ENCODE measurements at places on chromosomes 4 and X.

- DNase-seq: no peak
Observed at GRCh38 chr4:186095406-186095805, 9.1 kb upstream of the FAM149A start.

- no peak for DNase-seq
Observed at GRCh38 chr4:156169011-156169410, 215.3 kb upstream of the CTSO start.

- DNase-seq: no peak
Observed at GRCh38 chr4:27048429-27049238, 188.0 kb downstream of the STIM2 start.

DNA sequence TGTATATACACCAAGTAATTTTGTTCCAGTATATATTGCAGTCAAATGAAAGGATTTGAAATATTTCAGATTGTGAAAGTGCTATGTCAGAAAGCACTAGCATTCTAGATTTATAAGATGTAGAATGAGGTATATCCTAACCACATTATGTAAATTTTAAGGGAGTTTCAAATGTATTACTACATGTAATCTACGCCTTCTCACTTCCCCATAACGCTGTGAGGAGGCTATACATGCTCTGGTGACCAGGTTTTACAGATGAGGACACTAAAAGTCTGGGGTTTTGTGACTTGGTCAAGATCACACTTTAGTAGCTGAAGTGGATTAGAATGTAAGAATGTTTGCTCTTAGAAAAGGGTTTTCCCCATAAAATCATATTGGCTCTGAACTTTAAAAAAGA, 8.1 kb downstream of the ENPEP start:
- no peak for DNase-seq

DNA sequence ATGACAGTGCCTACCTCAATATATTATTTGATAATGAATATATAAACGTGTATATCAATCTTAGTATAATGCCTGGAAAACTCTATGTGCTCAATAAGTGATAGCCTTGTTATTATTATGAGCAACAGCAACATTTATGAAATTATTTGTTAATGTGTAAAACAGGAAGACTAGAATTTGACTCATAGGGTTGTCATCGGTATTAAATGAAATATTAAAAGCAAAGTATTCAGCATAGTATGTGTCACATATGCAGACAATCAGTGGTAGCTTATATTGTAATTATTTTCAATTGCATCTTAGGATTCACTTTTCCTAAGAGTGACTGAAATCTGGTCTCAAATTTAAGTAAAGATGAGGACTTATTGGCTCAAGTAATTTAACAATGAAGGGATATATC, 24.6 kb downstream of the SPANXD start:
- DNase-seq: no peak
